ENCODE measurements at places on chromosomes 11 and 22.
A peak's percentile ranks its signal among the peaks of the same experiment; 100 is the strongest.

GRCh38 chr11:14232652-14233051 is 126.3 kb downstream of the RRAS2 start:
- DNase-seq: peak; percentile 49

- no peak for DNase-seq
Measured at GRCh38 chr11:74325649-74326645, 14.5 kb upstream of the P4HA3 start.

- no peak for DNase-seq
Measured at GRCh38 chr22:44201665-44202064, 20.9 kb downstream of the PARVG start.

GRCh38 chr11:57318178-57318577 is 6.6 kb downstream of the TNKS1BP1 start:
- peak; percentile 21 for DNase-seq

GRCh38 chr11:33434294-33434693 is 177.1 kb downstream of the HIPK3 start:
- DNase-seq: no peak

DNA sequence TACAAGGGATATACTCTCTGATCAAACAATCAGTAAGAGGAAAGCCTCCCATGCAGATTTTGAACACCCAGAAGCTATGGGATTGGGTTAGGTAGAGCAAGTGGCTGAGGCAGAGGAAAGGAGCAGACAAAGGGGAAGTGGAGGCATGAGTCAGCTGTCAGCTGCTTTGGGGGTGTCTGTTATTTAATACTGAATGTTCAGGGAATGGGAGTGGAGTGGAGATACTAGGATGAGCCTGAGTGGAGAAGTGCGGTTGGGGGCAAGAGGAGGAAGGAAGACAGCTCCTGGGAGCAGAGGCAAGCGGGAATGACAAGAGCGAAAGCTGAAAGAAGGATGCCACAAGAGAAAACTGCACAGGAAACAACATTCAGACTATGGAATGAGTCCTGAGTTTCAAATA is 22.7 kb upstream of the TMPRSS5 start:
- DNase-seq: no peak

GRCh38 chr11:126352934-126353801 is 2.3 kb upstream of the ST3GAL4 start:
- DNase-seq: peak; percentile 88

DNA sequence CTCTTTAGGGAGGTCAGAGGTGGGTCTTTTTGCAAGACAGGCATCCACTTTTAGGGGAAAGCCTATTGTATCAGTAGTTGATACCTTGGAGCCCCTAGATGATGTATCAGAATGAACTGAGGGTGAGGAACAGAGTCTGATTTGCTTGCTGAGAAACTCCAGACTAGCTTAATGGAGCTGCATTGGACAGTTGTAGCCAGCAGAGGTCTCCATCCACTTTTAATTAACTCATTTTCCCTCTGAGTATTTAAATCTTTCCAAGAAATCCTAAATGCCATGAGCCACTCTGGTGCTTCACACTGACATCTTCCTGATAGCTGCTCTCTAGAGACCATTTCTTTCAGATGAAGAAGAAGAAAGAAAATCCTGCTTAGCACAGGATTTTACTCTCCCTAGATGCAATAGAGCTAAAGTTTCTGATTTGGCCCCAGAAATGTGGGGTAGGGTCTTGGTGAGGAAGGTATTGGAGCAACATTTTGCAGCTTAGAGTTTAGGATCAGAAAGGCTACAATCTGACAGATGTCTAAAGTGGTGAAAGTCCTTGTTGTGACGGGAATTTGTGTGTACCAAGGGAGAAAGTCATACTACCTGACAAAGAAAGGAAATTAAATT is 38.0 kb downstream of the EXT2 start:
- peak; percentile 59 for DNase-seq

GRCh38 chr11:95054356-95054755 is 5.1 kb downstream of the KDM4F start:
- no peak for DNase-seq

DNA sequence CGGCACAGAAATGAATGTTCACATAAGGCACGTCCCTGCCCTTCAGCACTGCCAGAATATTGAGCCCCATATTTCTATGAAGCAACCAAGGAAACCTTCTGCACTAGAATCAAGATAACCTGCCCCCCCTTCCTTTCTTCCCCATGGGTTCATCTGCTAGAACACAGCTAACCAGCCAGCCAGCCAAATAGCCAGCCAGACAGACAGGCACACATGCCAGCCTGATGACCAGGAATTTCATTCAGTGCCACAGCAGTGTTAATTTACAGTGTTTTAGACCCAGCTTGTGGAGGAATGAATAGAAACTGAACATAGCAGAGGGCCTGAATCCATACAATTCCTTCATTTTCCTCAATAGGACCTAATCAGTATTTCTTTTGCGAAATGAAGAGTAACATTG is 57.0 kb downstream of the TENM4 start:
- DNase-seq: no peak

- peak; percentile 30 for DNase-seq
Measured at GRCh38 chr11:127986073-127986472, 601.3 kb downstream of the ETS1 start.

DNA sequence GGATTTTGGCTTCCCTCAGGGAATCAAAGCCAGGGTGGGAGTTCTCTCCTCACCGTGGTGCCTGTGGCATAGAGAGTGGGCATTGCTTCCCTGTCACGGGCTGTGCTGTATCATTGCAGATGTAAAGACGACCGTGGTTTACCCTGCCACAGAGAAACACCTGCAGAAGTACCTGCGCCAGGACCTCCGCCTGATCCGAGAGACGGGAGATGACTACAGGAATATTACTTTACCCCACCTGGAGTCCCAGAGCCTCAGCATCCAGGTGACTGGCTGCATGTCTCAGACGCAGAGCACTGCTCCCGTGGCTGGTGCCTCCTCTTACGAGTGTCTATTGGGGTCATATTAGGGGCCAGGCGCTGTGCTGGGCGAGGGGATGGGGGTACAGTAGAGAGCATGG is 24.2 kb upstream of the ST3GAL4 start:
- no peak for DNase-seq

- DNase-seq: peak; percentile 71
Measured at GRCh38 chr11:35419184-35419829, at the start of gene SLC1A2. SLC1A2 (minus strand) TSS chr11:35419558; CDS start chr11:35418966, 592 bp downstream.

DNA sequence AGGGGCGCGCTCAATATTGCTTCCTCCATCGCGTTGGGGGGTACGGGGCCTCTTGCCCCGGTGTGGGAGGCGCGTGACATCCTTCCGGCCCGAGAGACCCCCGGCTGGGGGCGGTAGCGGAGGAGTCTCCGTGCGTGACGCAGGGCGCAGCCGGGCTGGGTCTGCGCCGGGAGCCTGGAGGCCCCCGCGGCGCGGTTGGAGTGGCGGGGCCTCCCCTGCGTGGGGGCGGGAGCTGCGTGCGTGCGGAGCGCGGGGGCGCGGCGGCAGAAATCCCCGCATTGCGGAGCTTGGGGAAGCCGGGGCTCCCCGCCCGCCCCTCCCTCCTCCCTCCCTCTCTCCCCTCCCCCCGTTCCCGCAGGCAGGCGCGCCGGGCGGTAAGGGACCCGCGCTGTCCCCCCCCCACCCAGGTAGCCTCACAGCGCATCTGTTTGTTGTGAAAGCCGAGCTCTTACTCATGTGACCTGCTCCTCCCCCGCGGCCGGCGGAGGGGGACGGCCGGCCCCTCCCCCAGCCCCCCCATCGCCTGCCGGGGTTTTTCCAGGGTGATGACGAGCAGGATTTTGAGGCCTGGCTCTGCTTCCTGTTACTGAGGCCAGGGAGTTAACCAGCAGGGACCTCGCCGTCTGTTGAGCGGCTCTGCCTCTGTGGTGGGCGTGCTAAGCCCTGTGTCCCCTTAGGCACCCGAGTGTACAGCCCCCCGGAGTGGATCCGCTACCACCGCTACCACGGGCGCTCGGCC is 1.6 kb downstream of the PIM3 start:
- DNase-seq: peak; percentile 92

DNA sequence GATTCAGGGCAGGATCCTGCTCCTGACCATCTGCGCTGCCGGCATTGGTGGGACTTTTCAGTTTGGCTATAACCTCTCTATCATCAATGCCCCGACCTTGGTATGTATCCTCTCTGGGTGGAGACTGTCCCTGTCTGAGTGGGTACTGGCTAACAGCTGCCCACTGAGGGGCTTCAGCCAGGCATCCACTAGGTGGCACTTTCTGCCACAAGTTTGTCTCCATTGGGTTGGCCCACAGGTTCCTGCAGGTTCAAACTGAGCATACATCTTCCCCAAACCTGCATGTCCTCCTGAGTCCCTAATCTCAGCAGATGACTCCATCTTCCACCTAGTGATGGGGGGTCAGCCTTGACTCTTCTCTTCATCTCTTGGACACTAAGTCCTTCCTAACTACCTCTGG is 4.4 kb downstream of the SLC2A11 start:
- peak; percentile 69 for DNase-seq

DNA sequence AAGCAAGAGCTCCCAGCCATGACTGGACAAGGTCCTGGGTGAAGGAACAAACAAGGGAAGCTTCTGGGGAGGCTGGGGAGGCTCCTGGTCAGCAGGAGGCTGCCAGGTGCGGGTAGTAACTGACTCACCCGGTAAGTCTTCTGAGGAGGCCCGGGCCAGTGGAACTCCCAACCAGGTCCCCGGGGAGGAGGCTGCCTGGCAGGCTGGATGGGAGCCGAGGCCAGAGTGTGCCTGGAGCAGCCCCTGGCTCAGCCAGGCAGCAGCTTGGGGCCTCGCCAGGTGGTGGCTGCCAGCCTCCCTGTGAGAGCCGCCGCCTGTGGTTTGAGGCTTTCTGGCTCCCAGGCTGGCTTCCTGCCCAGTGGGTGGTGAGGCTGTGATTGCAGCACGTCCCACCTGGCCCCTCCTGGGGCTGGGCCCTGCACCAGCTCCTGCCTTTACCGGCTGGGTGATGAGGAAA is 46.2 kb downstream of the IGF2 start:
- no peak for DNase-seq

DNA sequence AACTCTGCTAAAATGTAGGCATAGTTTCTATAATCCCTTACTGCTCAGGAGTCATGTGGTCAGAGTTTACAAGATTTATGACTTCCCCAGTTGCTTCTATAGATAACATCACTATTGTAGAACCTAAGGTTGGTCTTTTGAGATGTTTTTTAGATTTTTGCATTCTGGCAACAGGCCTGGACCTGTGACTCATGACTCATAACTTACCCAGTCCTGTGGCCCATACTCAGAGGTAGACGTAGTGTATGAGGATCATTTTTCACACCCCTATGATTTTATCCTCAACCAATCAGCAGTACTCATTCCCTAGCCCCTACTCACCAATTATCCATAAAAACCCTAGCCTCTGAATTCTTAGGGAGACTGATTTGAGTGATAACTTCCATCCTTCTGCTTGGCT is 384.4 kb upstream of the DDI1 start:
- DNase-seq: no peak

GRCh38 chr11:68325183-68325906 is 13.0 kb downstream of the LRP5 start:
- no peak for DNase-seq

- DNase-seq: no peak
Measured at GRCh38 chr11:75734491-75735180, 17.0 kb downstream of the MOGAT2 start.

- no peak for DNase-seq
Measured at GRCh38 chr22:28923826-28924732, 40.7 kb downstream of the ZNRF3 start.

GRCh38 chr11:28675183-28675582 is 567.0 kb downstream of the METTL15 start:
- no peak for DNase-seq

DNA sequence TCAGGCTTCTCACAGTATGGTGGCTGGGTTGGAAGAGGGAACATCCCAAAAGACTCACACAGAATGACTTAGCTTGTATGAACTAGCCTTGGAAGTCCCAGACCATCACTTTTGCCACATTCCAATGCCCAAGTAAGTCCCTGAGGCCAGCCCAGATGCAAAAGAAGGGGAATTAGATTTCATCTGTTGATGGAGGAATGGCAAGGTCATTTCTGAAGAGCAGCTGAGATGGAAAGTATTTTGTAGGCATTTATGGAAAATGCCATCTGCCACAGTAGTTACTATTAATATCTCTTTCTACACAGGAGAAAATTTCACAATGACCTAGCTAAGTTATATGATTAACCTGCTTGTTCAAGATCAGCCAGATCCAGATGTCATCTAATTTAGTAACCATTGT is 58.8 kb downstream of the ENDOD1 start:
- DNase-seq: no peak

GRCh38 chr11:71148716-71149115 is 103.7 kb downstream of the SHANK2 start:
- DNase-seq: no peak

- no peak for DNase-seq
Measured at GRCh38 chr11:11444804-11445131, 91.7 kb upstream of the CSNK2A3 start.

- no peak for DNase-seq
Measured at GRCh38 chr22:18146389-18146753, 3.6 kb upstream of the USP18 start.

- DNase-seq: peak; percentile 92
Measured at GRCh38 chr22:31346255-31346732, at the start of gene PATZ1. PATZ1 (minus strand) TSS chr22:31346346; CDS start chr22:31345602, 744 bp downstream.

DNA sequence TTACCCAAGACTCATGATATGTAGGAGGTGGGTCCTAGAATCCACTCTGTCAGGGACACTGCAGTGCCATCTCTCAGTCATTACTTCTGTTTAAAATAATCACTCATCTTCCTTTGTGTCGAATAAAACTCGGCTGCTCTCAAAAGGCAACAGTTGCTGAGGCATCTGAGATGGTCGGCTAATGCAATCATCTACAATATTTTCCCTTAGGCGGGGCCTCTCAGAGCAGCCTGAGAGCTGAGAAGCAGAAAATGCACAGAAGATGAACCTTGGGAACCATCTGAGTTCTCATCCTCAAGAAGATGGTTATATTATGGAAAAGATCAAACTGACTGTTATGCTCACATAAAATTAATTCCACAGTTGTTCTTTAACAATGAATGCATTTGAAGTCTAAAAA is 1518.2 kb upstream of the TENM4 start:
- no peak for DNase-seq

- no peak for DNase-seq
Measured at GRCh38 chr11:69974528-69974927, 103.6 kb upstream of the ANO1 start.

DNA sequence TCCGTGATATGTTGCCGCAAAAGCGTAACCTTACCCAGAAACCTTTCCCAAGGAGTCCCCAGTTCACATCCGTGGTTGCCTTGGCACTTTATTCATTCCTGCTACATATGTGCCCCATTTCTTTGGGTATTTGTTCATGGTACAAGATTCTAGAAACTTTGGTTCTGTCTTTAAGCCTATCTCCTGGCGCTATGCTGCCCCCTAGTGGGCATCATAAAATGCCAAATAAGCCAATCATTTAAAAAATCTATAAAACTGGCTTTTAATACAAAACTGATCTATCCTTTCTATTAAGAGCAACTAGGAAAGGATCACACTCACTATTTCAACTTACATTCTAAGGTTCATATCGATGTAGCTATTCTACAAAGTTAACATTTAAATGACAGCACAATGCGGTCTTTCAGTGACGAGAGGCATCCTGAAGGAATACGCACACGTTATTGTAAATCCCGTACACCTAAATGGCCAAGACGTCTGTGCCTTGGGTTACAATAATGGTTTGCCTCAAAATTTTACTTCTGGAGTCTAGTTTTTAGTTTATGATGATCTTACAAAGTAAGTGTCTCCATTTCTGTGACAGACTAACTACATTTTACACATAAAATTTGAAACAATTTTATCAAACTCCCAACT is 16.2 kb downstream of the PIWIL3 start:
- peak; percentile 45 for DNase-seq

Measured in mesendoderm (in vitro differentiated cells).